ENCODE measurements at places on chromosomes 12 and 14. TPM values are rescaled to one million over a fixed set of nuclear protein-coding genes. Genes with fewer than 3 reads are reported as not detected.

- no peak for DNase-seq
These were observed 78.0 kb downstream of the TMEM260 start for GRCh38 chr14:56657604-56658003.

- DNase-seq = no peak
These were observed 3.2 kb upstream of the EGLN3 start for GRCh38 chr14:33954016-33954598.

DNA sequence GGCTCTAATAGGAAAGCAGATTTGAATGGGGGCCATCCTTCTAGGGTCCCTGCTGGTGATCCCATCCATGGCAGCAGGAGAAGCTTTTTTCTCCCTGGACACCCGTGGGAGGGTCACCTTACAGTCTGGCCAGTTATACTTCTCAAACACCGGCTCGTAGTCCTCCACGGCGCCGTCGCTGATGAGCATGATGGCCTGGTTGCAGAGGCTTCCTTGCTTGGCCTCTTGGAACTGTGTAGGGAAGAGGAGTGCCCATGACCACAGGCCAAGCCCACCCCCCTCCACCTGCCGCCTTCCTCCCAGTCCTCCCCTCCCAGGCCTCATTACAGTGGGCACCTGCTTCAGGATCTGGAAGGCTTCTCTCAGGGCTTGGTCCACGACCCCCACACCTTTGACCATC is 33.8 kb downstream of the CACNA2D4 start:
- DNase-seq = no peak

DNA sequence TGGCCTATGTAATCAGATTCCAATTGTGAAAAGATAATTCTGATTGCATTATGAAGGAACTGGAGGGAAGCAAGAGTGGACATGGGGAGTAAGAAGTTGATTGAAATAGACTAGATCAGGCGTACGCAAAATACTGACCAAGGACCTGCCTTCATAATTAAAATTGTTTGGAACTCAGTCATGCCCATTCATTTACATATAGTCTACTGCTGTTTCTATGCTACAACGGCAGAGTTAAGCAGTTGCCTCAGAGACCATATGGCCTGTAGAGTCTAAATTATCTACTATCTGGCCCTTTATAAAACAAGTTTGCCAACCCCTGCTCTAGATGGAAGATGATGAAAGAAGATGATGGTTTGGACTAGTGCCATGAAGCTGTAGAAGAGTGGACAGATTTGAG is 170.0 kb upstream of the ARID2 start:
- no peak for DNase-seq

UBE2N gene
- 210 TPM for total RNA-seq

RND1 gene
- total RNA-seq = 0.43 TPM

LTBP2 gene
- 0.84 TPM for total RNA-seq

CMA1 gene
- not detected for total RNA-seq

LEMD3 gene
- 32.5 TPM for total RNA-seq

FBLN5 gene
- 29.6 TPM for total RNA-seq
